ENCODE measurements at places on chromosomes 1 and 21.

DNA sequence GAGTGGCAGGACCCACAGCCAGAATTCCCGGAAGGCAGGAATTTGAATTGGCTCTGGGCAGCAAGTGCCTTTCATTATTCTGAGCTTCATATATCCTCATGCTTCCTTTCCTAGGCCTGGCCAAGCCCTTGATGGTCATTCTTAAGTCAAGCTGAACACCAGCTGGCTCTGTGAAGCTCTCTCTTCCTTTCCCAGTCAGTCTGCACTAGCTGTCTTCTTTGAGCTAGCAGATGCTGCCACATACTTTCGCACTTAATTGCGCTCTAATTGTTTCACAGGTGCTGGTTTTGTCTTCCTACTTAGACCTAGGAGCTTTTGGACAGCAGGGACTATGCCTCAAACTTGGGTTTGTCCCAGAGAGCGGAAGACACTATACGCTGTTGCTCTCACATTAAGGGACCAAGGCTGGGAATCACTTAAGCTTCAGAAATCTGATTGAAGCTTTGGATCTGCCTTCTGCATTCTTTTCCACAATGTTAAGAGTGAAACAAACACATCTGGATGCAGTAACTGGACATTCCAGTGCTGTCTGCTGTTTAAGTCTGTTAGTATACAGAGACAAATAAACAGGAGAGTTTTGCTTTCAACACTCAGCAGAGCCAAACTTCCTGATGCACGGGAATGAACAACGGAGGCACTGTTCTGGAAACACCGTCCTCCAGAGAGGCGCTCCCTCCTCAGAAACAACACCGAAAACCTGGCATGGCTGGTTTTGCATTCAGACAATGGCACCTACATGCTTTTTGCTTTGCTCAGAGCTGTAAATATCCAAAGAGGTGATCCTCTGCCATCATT lies 2.2 kb downstream of the TLR5 start:
- DNase-seq = no peak

DNA sequence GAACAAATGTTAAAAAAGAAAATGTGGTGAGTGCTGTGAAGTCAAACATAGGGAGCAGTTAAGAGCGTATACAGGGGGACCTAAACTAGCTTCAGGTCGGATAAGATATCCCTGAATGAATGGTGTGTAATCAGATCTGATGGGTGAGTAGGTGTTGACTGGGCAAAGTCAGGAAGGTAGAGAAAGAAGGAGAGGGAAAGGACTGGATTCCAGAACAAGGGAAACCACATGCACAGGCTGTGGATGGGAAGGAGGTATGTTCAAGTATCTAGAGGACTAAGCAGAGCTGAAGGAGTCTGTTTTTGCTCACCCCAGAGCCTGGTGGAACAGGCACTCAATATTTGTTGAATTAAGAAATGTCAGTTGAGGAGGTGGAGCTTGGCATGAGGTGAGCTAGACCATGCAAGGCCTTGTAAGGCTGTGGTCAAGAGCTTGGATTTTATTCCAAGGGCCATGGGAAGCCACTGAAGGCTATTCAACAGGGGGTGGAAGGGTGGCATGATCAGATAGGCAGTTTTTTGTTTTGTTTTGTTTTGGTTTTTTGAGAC lies 27.4 kb downstream of the MAP7D1 start:
- DNase-seq = no peak

DNA sequence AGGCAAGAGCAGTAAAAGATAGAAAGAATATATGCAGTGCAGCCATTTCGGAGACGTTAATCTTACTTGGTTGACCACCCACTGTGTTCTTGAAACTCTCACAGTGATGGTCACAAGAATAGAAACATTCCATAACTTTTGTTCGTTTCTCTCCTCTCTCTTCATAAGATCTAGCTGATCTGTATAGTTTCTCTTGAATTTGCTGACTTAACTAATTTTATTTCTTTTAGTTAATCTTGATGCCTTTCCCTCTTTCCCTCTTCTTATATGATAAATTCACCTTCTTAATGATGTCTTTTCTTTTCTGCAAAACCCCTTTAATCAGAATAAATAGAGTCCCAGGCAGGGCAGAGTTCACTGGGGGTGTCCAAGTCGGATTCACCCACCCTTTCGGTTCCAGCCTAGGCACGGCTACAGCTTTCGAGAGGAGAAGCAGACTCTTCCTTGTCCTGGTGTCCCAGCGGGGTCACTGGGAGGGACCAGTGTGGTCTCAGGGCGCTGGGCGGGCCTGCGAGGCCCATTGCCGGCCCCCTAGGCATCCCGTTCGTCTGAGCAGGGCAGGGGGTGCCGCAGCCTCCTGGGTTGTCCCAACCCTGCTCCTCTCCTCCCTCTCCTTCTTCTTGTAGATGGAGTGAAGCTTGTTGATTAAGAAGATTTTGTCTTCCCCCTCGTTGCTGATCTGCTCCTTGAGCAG lies 39.8 kb downstream of the ZNF691 start:
- no peak for DNase-seq

- DNase-seq = no peak
Observed at GRCh38 chr1:92409946-92410549, 76.7 kb downstream of the GFI1 start.

- DNase-seq = no peak
Observed at GRCh38 chr21:46017695-46018094, 36.1 kb downstream of the COL6A1 start.

GRCh38 chr1:208475449-208475848 lies 231.3 kb upstream of the PLXNA2 start:
- DNase-seq = peak; percentile 26

GRCh38 chr21:39980241-39980820 lies 113.1 kb downstream of the PCP4 start:
- no peak for DNase-seq

- DNase-seq = peak; percentile 20
Observed at GRCh38 chr1:58968360-58968952, 184.6 kb upstream of the JUN start.

GRCh38 chr1:18332576-18332975 lies 148.2 kb upstream of the KLHDC7A start:
- no peak for DNase-seq

- DNase-seq = no peak
Observed at GRCh38 chr1:101567582-101568189, 330.9 kb downstream of the S1PR1 start.

- no peak for DNase-seq
Observed at GRCh38 chr1:235941876-235942624, 75.3 kb upstream of the LYST start.

GRCh38 chr1:96721053-96721415 lies 550 bp upstream of the PTBP2 start:
- no peak for DNase-seq

DNA sequence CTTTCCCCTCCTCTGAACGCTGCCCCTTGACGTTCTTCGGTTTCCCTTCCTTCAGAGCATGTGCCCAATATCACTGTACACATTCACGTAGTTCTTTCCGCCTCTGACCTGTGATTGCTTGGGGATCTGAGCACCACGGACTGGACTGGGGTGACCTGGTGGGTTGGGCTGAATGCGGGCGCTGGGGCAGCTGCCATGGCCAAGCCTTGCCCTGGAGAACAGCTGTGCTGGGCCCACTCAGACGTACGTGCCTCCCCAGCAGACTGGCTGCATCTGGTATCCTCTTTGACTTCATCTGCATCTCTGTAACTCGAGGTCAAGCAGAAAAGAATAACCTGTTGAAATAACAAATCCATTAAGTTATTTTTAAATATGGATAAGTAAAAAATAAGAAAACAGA lies 35.1 kb upstream of the DISC1 start:
- DNase-seq = no peak
